ENCODE measurements at places on chromosomes 2 and 18. TPM values are rescaled to one million over a fixed set of nuclear protein-coding genes. Genes with fewer than 3 reads are reported as not detected.

GRCh38 chr2:156099382-156099781 lies 233.1 kb downstream of the NR4A2 start:
- DNase-seq: no peak

DNA sequence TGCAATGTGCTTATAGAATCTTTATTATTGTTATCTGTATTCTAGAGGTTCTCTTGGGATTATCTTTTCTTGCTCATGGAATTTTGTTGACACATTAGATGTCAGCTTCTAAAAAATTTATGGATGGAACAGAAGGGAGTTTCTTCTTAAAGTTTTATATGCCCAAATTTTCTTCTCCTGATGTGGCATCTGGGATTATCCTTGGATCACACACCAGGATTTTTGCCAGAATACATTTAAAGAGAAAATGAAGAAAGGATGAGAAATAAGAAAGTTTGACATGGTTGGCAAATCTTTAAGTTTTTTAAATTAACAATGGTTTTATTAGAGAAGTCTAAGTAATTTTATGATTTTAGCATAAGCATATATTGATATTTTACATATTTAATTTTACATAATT lies 706.7 kb upstream of the TMEFF2 start:
- no peak for DNase-seq

GRCh38 chr2:230627806-230628724 lies 84.6 kb upstream of the CAB39 start:
- DNase-seq: no peak

- no peak for DNase-seq
These were observed 310.3 kb upstream of the HS6ST1 start for GRCh38 chr2:128628996-128629395.

EVX2 gene
- total RNA-seq: not detected

UPP2 gene
- not detected for total RNA-seq

LONRF2 gene
- 0.19 TPM for total RNA-seq

Data from glomerular endothelial cell (primary cell).